ENCODE measurements at places on chromosomes 6 and 20.
A peak's percentile ranks its signal among the peaks of the same experiment; 100 is the strongest.

- no peak overlapping the region for H3K27ac ChIP-seq
- H3K4me1 ChIP-seq: peaks cover 35% of the 10 kb centered on the region
- no peak for DNase-seq
- H3K4me3 ChIP-seq: no peak overlapping the region
- peaks cover 18% of the 10 kb centered on the region for H3K36me3 ChIP-seq
Measured at GRCh38 chr6:132749111-132749510, 8.6 kb downstream of the VNN2 start.

- no peaks in the 10 kb centered on the region for H3K27me3 ChIP-seq
- H3K4me3 ChIP-seq: no peak overlapping the region
- H3K27ac ChIP-seq: no peak overlapping the region
- no peak for DNase-seq
- peaks cover 71% of the 10 kb centered on the region for H3K4me1 ChIP-seq
- H3K36me3 ChIP-seq: peaks cover 6% of the 10 kb centered on the region
Measured at GRCh38 chr6:118860880-118861279, 33.1 kb upstream of the ASF1A start.

DNA sequence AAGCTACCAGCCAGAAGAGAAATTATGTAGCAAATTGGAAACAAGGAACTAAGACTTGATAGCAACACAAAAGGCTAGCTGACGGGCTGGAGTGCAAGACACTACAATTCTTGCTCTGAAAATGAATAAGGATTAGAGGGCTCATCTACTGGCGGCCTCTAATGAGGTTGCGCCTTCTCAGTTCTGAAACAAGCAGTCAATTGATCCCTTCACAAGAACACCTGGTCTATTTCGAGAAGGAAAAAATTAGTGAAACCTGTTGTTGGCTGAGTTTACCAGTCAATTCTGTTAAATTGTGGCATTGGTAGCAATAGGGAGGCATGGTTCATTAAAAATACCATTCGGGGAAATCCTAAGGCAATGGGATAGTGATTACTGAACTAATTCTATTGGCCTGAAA is 74.8 kb upstream of the JARID2 start:
- no peaks in the 10 kb centered on the region for H3K36me3 ChIP-seq
- no peaks in the 10 kb centered on the region for H3K4me1 ChIP-seq
- DNase-seq: no peak
- H3K27me3 ChIP-seq: no peaks in the 10 kb centered on the region

GRCh38 chr6:157110607-157111006 is 212.7 kb downstream of the TMEM242 start:
- no peak overlapping the region for H3K27ac ChIP-seq
- DNase-seq: no peak
- H3K4me1 ChIP-seq: peaks cover 34% of the 10 kb centered on the region

DNA sequence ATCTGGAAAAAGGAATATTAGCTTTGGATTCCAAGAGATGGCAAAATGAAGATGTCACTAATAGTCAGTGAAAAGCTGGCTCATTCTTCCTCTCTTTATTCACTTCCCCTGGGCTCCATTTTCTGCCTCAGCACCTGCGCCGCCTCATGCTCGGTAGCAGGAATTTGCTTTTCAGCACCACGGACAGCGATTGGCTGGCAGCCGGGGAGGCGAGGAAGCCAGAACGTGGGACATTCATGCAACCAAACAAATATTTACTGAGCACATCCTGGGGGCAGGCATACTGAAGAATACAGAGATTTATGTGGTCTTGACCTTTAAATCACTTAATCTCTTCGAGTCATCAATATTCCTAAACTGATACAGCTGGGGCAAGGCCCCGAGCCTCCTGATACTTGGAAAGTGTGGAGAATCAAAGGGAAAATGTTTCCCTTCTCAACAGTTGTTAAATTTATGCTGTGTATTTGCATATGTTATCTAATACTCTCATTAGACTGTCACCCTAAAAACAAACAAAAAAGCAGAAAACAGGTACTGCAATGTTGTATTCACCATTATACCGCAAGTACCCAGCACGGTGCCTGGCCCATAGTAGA is 12.1 kb upstream of the PDYN start:
- no peak overlapping the region for H3K27ac ChIP-seq
- H3K4me1 ChIP-seq: no peaks in the 10 kb centered on the region
- H3K4me3 ChIP-seq: no peak overlapping the region
- DNase-seq: no peak
- peaks cover 2% of the 10 kb centered on the region for H3K36me3 ChIP-seq

DNA sequence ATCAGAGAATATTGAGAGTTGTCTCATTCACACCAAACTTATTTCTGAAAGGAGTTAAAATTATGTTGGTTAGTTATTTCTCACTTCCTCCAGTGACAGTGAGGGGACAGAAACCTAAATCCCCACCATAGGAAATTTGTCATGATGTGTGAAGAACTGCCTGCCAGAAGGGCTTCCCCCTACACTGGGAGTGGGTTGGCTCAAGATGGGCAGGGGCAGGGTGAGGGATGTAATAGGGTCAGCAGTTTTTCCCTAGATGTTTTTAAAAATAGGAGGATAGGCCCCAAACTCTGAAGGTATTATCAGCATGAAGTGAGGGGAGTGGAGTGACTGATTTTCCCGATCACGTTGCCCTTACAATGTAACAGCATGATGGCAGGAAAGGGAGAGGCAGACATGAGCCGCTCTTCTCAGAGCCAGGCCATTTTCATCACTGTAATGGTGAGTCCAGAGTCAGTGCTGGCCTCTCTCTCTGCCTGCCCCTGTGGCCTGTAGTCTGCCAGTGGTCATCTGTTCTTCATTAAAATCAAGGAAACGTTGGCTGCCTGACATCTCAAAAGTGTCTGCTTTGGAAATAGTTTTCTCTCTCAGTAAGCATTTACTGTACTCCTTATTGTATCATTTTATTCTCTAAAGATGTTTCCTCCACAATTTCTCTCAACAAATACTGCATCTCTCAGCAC is 59.8 kb upstream of the SYNJ2 start:
- H3K36me3 ChIP-seq: peaks cover 11% of the 10 kb centered on the region
- H3K27me3 ChIP-seq: peaks cover 8% of the 10 kb centered on the region
- peak overlapping the region; percentile 42 for H3K27ac ChIP-seq
- no peak for DNase-seq
- H3K4me3 ChIP-seq: no peak overlapping the region

Measured in central memory CD8-positive, alpha-beta T cell (primary cell).